Left renal pelvis (tissue), 4 donors: ENCODE measurements at places on chromosomes 4 and X.

GRCh38 chrX:54894159-54894558 lies 26.5 kb upstream of the TRO start:
- DNase-seq = no peak

GRCh38 chr4:185564349-185564748 lies 29.0 kb upstream of the PDLIM3 start:
- no peak for DNase-seq

DNA sequence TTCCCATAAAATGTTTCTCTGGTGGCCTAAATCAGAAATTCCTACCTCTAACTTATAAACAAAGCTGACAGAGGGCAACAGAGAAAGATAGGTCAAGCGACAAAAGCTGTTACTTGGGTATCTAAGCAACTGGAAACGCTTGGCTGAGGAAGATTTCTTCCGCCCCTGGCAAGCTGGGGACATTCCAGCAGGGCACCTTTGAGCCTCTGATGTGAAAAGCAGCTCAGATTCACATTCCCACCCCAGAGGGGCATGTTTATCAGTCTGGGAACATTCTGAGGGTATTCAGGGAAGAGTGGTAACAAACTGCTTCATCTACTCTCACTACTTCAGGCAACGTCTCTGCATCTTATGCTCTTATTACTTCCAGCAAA lies 3.5 kb upstream of the CDS1 start:
- DNase-seq = no peak

DNA sequence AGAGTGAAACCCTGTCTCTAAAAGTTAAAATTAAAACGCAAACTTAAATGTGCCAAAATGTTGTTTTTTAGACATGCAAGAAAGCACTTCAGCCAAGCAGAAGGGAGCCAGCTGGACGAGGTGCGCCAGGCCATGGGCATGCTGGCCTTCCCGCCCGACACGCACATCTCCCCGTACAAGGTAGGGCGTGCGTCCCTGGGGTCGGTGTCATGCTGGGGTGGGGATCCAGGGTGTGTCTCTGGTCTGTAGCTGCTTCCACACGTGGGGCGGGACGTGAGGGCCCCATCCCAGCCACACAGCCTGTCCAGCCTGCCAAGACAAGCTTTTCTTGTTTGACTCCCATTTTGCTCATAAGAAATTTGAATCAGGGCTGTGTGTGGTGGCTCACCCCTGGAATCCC lies 14.3 kb upstream of the UVSSA start:
- no peak for DNase-seq

DNA sequence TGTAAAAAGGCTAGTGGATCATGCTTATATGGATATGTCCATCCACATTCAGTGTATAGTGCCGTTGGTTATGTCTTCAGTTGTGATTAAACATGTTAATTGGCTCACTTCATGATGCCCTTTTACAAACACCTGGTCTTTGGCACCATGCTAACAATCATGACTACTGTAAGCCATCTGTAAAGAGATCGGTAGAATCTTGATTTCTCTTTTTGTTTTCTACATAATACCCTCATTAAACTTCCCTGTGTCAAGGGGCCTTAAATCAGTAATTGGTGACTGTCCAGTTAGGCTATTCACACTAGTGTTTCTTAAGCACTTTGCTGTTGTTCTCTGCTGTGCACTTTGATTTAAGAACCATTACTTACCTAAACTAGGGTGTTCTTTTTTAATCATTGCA lies 475.2 kb downstream of the RPA4 start:
- DNase-seq = no peak

GRCh38 chr4:31896349-31896748 lies 1176.2 kb downstream of the PCDH7 start:
- no peak for DNase-seq

DNA sequence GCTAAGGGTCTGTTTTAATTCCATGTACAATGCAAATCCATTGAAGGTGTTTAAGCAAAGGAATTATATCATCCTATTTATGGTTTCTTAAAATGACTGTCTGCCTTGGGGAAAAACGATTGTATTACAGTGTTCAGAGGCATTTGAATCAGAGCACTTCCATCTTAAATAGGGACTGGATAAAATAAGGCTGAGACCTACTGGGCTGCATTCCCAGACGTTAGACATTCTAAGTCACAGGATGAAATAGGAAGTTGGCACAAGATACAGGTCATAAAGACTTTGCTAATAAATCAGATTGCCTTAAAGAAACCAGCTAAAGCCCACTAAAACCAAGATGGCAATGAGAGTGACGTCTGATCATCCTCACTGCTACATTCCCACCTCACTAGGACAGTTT lies 1167.2 kb upstream of the PABPC4L start:
- no peak for DNase-seq

DNA sequence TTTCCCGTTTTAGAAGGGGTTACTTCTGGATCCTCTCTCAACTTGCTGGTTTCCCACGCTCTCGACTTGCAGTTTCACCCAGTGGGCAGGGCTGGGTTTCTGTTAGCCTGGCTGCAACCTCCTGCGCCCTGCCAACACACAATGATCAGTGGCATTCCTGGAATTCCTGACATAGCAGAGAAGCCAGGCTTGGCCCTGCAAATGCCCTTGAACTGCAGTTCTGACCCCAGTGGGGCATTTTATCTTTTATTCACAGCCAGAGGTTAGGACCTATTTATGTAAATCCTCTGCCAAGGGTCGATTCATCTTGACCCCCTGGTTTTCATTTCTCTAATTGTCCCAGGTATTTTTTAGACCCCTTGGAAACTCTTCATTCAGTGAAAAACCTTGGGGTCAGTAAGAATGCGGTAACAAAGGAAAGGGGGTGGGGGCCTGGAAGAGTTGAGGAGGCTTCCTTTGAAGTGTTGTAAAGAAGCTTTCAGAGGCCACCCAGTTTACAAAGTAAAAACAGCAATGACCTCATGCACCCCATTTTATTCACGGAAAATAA lies 217.6 kb downstream of the ZNF674 start:
- no peak for DNase-seq

- no peak for DNase-seq
These were observed 68.0 kb upstream of the HELT start for GRCh38 chr4:184950117-184950830.

GRCh38 chr4:76487621-76488020 lies 52.6 kb downstream of the SHROOM3 start:
- DNase-seq = no peak
